ENCODE measurements at places on chromosomes 3 and 15. TPM values are rescaled to one million over a fixed set of nuclear protein-coding genes. Genes with fewer than 3 reads are reported as not detected.

IQCF5 gene
- not detected for total RNA-seq

P2RY1 gene
- 1.2 TPM for total RNA-seq

ALDH1L1 gene
- total RNA-seq, result 0.08 TPM

CD96 gene
- total RNA-seq, result 0.33 TPM

SOX14 gene
- not detected for total RNA-seq

PCLAF gene
- total RNA-seq, result 605 TPM

ATP13A4 gene
- total RNA-seq, result 0.18 TPM

- H3K4me3 ChIP-seq, result no peak overlapping the region
- H3K27me3 ChIP-seq, result no peaks in the 10 kb centered on the region
- no peaks in the 10 kb centered on the region for H3K4me1 ChIP-seq
- DNase-seq, result peak; percentile 17
- H3K27ac ChIP-seq, result no peak overlapping the region
These were observed 63.0 kb downstream of the VPS8 start for GRCh38 chr3:184874709-184875644.

DNA sequence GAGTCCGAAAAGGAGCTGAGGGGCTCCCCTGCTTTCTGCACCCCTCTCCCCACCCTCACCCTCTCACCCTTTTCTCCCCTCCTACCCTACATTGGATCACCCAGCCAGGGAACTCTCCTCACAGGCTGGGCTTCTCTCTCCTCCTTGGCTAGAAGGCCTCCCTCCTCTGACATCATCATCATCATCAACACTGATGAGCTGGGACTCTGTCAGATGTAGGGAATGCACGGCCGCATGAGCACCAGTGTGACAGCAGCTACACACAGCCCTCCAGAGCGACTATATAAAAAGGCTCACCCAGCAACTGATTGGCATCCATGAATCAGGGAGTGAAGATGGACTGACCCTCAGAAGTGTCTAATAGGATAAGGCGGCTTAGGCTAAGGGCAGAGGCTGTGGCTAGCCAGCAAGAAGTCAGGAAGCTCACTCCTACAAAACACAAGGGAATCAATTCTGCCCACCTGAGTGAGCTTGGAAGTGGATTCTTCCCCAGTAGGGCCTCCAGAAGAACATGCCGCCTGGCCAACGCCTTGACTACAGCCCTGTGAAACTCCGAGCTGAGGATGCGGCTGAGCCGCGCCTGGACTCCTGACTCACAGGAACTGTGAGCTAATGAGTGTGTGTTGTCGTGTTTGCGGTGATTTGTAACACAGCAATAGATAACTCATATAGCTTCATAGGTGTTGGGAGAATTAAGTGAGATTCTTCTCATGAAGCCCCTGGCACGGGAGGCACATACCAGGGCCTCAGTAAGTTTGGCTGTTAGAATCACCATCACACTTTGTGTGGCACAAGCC, 147.6 kb downstream of the FAM43A start:
- no peak for DNase-seq
- no peaks in the 10 kb centered on the region for H3K36me3 ChIP-seq
- no peaks in the 10 kb centered on the region for H3K27me3 ChIP-seq
- no peaks in the 10 kb centered on the region for H3K4me1 ChIP-seq
- no peak overlapping the region for H3K27ac ChIP-seq

- no peak overlapping the region for H3K4me3 ChIP-seq
- H3K27me3 ChIP-seq, result no peaks in the 10 kb centered on the region
- H3K4me1 ChIP-seq, result no peaks in the 10 kb centered on the region
- no peak for DNase-seq
- peaks cover 31% of the 10 kb centered on the region for H3K36me3 ChIP-seq
These were observed 4.8 kb upstream of the CSPG5 start for GRCh38 chr3:47583320-47584075.

DNA sequence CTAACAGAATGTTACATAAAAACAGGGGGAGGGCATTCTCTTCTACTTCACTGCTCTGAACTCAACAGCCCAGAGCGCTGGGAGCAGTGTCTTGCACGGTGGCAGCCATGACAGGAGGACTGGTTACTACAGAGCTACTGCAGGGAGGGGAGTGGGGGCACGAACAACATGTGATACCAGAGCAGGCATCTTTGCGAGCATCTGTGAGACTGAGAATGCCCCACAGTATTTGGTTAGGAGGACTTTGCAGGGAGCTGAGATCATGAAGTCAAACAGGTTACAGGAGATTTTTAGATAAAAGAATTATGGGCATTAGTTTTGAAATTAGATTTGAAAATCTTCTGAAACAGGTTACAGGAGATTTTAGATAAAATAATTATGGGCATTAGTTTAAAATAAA, 58.8 kb upstream of the GOLGA8B start:
- no peaks in the 10 kb centered on the region for H3K36me3 ChIP-seq
- peaks cover 5% of the 10 kb centered on the region for H3K4me1 ChIP-seq

DNA sequence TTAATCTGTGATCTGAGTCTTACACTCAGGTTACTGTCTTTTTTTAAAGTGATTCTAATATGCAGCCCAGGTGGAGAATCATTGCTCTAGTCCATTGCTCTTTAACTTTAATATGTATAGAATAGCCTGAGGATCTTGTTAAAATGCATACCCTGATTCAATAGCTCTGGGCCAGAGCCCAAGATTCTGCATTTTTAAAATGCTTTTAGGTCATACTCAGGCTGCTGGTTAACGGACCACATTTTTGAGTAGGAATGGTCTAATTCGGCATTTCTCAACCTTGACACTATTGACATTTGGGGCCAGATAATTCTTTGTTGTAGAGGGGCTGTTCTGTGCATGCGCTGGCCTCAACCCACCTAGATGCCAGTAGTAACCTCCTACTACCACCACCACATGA, 20.9 kb upstream of the FSTL1 start:
- no peaks in the 10 kb centered on the region for H3K36me3 ChIP-seq
- DNase-seq, result no peak
- no peaks in the 10 kb centered on the region for H3K27me3 ChIP-seq

- H3K36me3 ChIP-seq, result no peaks in the 10 kb centered on the region
- no peak overlapping the region for H3K4me3 ChIP-seq
- no peaks in the 10 kb centered on the region for H3K4me1 ChIP-seq
These were observed 143.9 kb downstream of the GABRB3 start for GRCh38 chr15:26628879-26629529.

GRCh38 chr15:22795206-22796063, 9.0 kb downstream of the NIPA1 start:
- no peak overlapping the region for H3K4me3 ChIP-seq
- no peak overlapping the region for H3K27ac ChIP-seq
- no peaks in the 10 kb centered on the region for H3K4me1 ChIP-seq

- no peak overlapping the region for H3K27ac ChIP-seq
- no peak overlapping the region for H3K4me3 ChIP-seq
- no peaks in the 10 kb centered on the region for H3K27me3 ChIP-seq
- no peak for DNase-seq
These were observed 42.9 kb upstream of the APH1B start for GRCh38 chr15:63234451-63234870.

GRCh38 chr3:172749230-172749965, 1.1 kb upstream of the ECT2 start:
- H3K4me3 ChIP-seq, result peak overlapping the region; percentile 19
- H3K27ac ChIP-seq, result peak overlapping the region; percentile 95
- no peaks in the 10 kb centered on the region for H3K4me1 ChIP-seq
- no peaks in the 10 kb centered on the region for H3K36me3 ChIP-seq

DNA sequence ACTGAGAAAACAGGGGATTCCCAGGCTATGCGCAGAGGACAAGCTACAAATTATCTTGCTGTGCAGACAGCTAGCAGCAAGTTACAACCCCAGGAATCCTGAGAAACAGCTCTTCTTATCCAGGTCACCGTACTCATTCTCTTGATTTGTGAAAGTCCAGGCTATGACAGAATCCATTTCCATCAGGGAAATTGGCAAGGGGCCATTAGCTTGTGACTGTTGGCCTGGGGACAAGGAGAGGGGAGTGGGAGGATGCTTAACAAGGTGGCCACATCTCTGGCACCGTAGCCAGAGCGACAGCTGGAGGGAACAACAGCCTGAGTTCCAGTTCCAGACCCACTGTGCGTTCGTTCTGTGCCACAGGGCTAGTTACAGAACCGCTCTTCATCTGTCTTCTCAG, 44.9 kb upstream of the PLXNA1 start:
- no peak for DNase-seq
- H3K27ac ChIP-seq, result no peak overlapping the region
- H3K27me3 ChIP-seq, result no peaks in the 10 kb centered on the region
- H3K4me3 ChIP-seq, result no peak overlapping the region
- H3K36me3 ChIP-seq, result no peaks in the 10 kb centered on the region

DNA sequence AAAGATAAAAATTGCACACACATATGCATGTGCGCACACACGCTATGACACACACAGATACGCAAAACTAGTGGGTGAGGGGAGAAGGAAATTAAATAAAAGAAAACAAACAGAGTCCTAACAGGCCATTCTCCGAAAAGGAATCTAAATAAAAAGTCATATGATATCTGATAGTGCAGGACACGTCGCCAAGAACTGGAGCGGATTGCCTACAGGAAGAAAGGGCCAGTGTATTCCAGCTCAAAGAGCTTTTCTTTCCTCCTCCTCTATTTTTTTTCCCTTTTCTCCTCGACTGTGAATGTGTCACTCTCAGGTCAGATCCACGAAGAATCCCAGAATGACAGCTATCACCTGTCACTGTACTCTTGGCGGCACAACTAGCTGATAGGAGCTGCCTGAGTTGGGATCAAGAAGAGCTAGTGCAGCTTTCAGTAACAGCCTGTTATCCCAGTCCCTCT, 157.8 kb downstream of the TIGIT start:
- H3K27ac ChIP-seq, result peak overlapping the region; percentile 44
- DNase-seq, result no peak
- peak overlapping the region; percentile 39 for H3K4me3 ChIP-seq
- peaks cover 25% of the 10 kb centered on the region for H3K4me1 ChIP-seq
- H3K27me3 ChIP-seq, result no peaks in the 10 kb centered on the region

GRCh38 chr15:95758451-95758850, 572.0 kb upstream of the NR2F2 start:
- DNase-seq, result no peak
- H3K4me3 ChIP-seq, result no peak overlapping the region
- no peak overlapping the region for H3K27ac ChIP-seq
- H3K4me1 ChIP-seq, result no peaks in the 10 kb centered on the region

- DNase-seq, result no peak
- no peaks in the 10 kb centered on the region for H3K4me1 ChIP-seq
- no peaks in the 10 kb centered on the region for H3K36me3 ChIP-seq
- H3K4me3 ChIP-seq, result no peak overlapping the region
- no peak overlapping the region for H3K27ac ChIP-seq
These were observed 226.0 kb downstream of the KLF13 start for GRCh38 chr15:31552482-31553099.

DNA sequence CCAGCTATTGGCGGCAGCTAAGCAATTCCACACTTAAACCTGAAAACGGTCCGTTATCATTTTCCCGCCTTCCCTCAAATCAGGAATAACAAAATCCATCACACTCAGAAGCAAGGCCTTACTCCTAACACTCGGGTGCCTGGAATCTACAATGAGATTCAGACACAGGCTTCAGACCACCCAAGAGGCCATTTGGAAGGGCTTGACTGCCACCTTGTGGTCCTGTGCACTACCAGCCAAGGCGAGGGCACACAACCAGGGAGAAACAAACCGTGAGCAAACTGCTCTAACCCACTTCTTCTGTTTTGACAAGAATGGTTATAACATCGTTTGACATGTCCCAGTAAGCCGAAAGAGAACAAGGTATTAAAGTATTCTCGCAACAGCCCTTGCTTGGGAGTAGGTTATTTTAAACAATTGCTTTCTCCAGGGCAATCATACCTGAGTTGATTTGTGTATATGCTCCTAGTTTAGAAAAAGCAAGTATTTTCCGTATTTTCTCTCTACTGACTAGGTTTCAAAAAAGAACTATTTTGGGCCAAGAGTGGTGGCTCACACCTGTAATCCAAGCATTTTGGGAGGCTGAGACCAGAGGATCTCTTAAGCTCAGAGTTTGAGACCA, 40.1 kb upstream of the TAFA4 start:
- no peaks in the 10 kb centered on the region for H3K27me3 ChIP-seq
- no peaks in the 10 kb centered on the region for H3K36me3 ChIP-seq
- H3K4me1 ChIP-seq, result no peaks in the 10 kb centered on the region
- DNase-seq, result peak; percentile 76
- H3K27ac ChIP-seq, result no peak overlapping the region

- H3K36me3 ChIP-seq, result no peaks in the 10 kb centered on the region
- no peak overlapping the region for H3K4me3 ChIP-seq
- DNase-seq, result no peak
These were observed 32.2 kb downstream of the GOLGA6A start for GRCh38 chr15:74050127-74050526.

DNA sequence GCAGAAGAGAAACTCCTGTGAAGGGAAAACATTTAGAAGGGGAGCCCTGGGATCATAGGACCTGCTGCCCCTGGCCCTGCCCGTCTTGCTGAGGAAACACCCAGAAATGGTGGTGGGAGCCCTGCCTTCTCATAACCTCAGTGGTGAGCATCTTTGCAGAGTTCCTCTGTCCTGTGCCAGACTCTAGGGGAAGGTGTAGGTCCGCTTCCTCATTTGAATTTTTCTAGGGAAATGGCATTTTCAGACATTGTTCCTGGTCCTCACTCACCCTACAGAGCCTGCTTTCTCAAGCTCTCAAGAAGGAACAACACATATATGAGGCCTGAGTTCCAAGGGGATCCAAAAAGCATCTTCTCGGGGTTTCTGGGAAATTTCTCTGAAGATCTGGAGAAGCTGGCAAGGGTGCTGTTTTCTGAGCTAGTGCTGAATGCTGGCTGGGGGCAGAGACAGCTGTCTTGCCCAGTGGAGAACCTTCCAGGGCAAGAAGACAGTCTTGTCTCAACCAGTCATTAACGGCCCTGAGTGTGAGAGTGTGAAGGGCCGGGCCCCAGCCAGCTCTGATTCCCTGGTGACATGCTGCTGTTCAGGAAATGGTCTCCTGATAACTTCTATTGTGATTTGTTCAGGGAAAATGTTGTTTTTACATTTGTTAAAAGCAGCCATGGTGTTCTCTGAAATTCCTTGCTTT, 283.1 kb upstream of the LRRFIP2 start:
- H3K36me3 ChIP-seq, result no peaks in the 10 kb centered on the region
- H3K4me3 ChIP-seq, result no peak overlapping the region
- no peaks in the 10 kb centered on the region for H3K4me1 ChIP-seq

DNA sequence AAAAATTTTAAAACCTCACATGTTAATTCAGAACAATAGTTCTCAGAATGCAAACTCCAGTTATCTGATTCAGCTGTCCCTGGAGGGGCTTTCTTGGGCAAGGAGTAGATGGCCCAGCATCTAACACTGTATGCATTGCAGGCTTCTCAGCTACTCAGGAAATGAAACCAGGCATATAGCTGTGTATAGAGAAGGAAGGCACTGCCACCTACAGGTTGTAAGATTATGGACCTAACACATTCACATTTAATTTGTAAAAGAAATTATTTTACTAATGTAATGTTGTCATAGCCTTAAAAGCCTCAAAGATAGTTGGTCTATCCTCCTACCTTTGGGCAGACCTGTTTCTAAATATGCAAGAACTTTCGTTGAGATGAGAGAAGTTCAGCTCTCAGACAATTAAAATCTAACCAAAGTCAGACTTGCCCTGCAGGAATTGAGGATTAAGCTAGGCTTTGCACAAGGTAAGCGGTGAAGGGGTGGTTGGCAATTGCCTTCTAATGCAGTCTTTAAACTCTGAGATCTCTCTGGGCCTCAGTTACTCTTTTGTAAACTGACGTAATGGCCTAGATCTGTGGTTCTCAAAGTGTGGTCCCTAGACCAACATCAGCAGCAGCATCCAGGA, 132.8 kb upstream of the SLC24A5 start:
- H3K27me3 ChIP-seq, result no peaks in the 10 kb centered on the region
- no peaks in the 10 kb centered on the region for H3K36me3 ChIP-seq
- H3K4me3 ChIP-seq, result no peak overlapping the region
- H3K4me1 ChIP-seq, result no peaks in the 10 kb centered on the region
- no peak overlapping the region for H3K27ac ChIP-seq

GRCh38 chr3:138060792-138061191, 50.8 kb downstream of the CLDN18 start:
- H3K36me3 ChIP-seq, result peaks cover 11% of the 10 kb centered on the region
- no peak for DNase-seq
- H3K4me3 ChIP-seq, result no peak overlapping the region
- no peak overlapping the region for H3K27ac ChIP-seq
- H3K4me1 ChIP-seq, result no peaks in the 10 kb centered on the region
